ENCODE measurements at places on chromosomes 6 and 20.

DNA sequence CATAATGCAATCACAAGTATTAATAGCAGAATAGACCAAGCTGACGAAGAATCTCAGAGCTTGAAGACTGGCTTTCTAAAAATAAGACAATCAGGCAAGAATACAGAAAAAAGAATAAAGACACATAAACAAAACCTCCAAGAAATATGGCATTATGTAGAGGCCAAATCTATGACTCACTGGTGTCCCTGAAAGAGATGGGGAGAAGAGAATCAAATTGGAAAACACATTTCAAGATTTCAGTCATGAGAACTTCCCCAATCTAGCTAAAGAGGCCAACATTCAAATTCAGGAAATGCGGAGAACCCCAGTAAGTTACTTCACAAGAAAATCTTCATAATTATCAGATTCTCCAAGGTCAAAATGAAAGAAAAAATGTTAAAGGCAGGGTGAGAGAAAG lies 69.0 kb upstream of the PDE7B start:
- no peak for DNase-seq

DNA sequence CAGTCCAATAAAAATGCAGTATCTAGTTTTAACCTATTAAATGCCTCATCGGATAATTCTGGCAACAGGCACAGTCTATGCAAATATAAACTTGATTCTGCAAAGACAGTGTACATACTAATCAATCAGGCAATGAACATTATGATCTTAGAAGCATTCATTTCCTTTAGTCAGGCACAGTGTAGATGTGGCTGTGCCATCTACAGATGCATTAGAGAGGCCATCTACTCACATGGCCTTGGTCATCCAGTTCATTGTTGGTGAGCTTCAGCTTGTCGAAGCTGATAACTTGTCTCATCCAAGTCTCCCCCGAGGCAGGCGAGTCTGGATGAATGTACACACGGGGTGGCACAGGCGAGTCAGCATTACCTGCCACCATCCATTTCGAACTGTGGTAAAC lies 7.9 kb downstream of the TBX18 start:
- DNase-seq: no peak

DNA sequence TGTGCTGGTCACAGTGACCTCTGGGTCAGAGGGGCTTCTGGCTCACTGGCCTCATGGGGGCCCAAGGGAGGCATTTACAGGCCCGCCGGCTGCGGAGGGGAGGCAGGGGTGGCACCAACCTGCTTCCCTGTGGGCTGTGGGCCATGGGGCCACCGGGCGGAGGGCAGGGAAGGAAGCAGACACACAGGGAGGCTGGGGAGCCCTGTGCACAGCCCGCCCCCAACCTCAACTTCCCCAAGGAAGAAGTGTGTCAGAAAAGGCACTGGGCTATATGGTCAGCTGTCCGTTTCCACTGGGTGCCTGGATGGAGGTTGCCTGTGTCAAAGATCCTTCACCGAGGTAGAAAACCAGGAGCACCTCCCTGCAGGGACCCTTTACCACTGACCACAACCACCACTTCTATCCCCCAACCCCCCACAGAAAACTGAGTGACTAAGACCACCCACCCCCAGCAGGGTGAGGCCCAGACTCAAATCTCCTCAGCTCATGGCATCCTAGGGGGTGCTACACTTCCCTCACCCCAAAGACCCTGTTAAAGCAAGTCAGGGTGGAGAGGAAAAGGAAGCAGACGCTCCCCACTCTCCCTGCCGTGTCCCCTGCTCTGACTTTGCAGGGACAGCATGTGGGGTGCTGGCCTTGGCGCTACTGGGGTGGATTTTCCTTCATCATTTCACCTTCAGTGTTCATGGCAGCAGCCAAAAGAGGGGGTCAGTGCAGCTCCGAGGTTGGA lies 5.6 kb downstream of the CST3 start:
- DNase-seq: no peak

- no peak for DNase-seq
Measured at GRCh38 chr20:60905919-60906318, 346.1 kb upstream of the CDH4 start.

GRCh38 chr6:52671676-52672075 lies 763 bp downstream of the TMEM14A start:
- DNase-seq: no peak

DNA sequence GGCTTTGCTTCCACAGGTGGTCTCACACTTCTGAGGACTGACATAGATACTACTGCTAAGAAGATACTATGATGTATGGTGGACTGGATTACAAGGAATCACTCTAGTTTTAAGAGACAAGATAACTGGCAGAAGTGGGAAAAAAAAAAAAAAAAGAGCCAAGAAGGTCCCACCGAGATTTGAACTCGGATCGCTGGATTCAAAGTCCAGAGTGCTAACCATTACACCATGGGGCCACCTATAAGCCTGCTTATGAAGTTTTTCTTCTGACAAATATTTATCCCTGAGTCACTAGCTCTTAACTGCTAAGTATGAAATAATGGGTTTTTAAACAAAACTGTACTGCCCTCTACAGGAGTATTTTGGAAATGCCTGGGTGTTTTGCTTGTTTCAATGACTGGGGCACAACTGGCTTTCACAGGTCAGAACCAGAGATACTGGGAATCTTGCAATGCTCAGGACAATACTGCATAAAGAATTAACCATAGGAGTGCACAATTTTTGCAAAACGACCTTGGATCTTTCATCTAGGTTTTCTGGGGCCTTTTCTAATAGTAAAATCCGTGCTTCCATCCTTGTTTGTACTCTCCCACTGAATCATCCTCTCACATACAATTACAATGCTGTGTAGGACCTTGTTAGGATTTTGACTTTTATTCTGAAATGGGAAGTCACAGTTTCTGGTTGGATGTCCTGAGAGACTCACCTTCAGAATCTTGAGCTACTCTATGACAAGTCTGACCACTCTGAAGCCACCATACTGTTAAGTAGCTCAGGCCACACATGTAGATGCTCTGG lies 116.3 kb downstream of the OR2B2 start:
- DNase-seq: peak; percentile 93

GRCh38 chr6:80618953-80619352 lies 512.5 kb downstream of the BCKDHB start:
- peak; percentile 46 for DNase-seq

GRCh38 chr6:166236596-166236995 lies 68.9 kb upstream of the TBXT start:
- DNase-seq: no peak

DNA sequence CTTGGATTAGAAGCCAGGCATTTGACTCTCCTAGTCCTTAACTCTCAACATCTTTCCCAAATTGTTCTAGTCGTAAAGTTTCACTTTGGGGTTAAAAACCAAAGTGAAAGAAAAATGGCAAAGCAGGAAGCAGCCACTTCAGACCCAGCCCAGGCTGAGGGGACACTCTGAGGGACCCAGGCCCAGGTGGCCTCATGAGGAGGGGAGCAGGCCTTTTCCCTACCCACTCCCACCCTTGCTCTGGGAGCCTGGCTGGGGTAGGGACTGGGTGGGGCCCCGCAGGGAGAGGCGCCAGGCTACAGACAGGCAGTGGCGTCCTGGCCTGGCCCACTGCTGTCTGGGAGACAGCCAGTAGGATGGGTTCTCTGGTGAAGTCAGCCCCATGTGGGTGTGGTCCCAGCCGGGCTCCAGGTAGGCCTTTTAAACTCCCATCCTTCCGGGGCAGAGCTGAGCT lies 68.7 kb upstream of the MYL9 start:
- DNase-seq: no peak

DNA sequence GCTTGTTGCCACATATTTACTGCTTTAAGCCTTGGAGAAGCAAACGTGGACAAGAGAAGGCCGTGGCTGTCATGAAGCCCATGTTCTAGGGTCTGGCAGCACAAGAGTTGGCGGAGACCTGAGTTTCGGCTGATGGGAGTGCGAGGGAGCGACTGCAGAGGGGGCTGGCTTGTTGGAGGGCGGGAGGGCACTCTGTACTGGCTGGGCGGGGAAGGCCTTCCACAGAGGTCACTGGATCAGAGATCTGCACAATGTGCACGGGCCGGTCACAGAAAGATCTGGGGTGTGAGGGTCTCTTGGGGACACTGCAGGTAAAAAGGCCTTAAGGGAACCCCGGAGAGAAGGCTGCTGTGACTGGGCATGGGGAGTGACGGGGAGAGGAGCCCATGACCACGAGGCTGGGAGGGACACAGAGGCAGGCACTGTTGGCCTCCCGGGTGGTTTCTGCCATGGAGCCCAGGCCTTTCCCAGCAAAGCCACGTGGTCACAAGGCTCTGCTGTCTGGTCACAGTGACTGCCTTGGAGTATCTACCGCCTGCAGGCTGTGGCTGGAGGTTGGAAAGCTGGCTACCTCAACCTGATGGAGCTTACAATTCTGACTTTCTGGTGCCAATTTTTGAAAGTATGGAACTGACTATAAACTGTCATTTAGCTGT lies 23.8 kb downstream of the FOXC1 start:
- no peak for DNase-seq

DNA sequence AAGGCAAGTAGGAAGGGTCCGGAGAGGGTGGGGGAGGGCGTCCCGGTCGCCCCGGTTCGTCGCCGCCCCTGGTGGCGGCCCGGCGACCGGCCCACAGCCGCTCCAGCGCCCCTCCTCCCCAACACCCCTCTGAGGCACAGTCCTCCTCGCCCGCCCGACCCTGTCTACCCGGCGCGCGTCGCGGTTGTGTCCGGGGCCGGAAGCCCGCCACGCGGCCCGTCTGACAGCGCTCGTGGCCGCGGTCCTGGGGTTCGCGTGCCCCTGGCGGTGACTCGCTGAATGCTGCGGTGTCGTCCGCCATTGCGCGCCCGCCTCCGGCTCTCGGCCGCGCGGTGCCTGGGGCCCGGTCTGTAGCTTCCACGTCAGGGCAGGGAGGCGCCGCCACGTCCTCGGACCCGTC lies 335.3 kb upstream of the DEFB115 start:
- DNase-seq: no peak

GRCh38 chr20:56540415-56540814 lies 7.4 kb downstream of the FAM209B start:
- DNase-seq: no peak

- DNase-seq: peak; percentile 78
Measured at GRCh38 chr6:31734821-31735406, 1.4 kb downstream of the CLIC1 start.

- no peak for DNase-seq
Measured at GRCh38 chr6:21098134-21098533, 495.4 kb upstream of the SOX4 start.

GRCh38 chr6:39228992-39229767 lies at the start of gene KCNK5:
KCNK5 (minus strand) TSS chr6:39229475; CDS start chr6:39229111, 364 bp downstream.
- DNase-seq: peak; percentile 54

- no peak for DNase-seq
Measured at GRCh38 chr6:22119500-22119899, 177.3 kb downstream of the PRL start.

DNA sequence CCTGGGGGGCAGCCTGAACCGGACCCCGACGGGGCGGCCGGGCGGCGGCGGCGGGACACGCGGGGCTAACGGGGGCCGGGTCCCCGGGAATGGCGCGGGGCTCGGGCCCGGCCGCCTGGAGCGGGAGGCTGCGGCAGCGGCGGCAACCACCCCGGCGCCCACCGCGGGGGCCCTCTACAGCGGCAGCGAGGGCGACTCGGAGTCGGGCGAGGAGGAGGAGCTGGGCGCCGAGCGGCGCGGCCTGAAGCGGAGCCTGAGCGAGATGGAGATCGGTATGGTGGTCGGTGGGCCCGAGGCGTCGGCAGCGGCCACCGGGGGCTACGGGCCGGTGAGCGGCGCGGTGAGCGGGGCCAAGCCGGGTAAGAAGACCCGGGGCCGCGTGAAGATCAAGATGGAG lies 636 bp downstream of the SRF start:
- peak; percentile 53 for DNase-seq

- DNase-seq: peak; percentile 50
Measured at GRCh38 chr6:13709689-13710551, 1.7 kb downstream of the RANBP9 start.

DNA sequence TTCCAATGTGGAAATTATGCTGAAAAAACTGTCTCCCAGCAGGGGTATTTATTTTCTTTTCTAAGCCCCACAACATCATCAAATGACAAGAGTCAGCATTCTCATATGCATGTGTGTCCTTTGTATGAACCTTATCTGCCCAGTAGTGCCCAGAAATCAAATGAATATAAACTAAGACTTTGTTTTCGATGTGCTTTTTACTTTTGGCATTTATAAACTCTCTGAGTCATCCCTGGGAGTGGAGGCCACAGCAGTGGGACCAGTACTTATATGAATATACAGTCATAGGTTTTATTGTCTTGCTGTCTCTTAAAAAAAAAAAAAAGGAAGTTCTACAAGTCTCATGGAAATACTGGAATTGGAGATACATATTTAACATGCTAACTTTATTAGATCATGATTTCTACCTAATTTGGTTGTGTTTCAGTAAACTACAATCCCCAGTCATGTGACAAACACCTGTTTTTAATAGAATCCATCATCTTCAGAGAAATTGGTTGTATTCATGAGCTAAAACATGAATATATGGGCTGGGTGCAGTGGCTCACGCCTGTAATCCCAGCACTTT lies 99.2 kb upstream of the TMEM181 start:
- peak; percentile 64 for DNase-seq

GRCh38 chr20:59323731-59324130 lies 23.3 kb downstream of the EDN3 start:
- no peak for DNase-seq

DNA sequence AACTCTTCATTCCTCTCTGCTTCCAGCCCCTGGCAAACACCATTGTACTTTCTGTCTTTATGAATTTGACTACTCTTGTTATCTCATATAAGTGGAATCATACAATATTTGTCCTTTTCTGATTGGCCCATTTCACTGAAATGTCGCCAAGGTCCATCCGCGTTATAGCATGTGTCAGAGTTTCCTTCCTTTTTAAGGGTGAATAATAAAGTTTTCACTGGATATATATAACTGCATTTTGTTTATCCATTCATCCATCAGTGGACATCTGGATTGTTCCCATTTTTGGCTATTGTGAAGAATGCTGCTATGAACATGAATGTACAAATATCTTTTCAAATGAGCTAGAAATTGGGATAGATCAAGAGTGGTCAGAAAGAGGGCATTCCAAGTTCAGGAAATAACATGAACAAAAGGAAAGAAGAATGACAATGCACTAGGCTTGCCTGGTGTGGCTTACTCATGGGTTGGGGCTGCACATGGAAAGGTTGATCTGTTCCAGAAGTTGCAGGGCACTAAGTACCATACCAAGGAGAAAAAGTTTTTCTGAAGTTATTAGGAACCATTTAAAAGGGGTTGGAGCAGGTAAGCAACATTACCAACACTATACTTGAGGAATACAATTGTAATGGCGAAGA lies 10.0 kb upstream of the L3MBTL3 start:
- DNase-seq: no peak

DNA sequence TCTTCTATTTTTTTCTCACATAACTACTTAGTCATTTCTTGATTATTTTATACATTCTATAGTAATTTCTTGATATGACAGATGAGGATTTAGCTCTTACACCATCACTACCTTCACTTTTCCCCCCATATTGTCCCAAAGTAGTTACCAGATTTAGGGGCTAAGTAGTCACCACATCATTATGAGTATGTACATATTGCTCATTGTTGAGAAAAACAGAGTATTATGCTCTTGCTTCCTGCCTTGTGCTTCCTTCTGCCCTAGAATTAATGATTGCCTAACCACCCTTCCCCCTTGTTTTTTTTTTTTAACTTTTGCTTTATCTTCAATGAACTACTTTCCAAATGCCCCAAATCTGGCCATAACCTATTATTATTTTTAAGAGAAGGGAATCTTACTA lies 6.8 kb upstream of the HLA-B start:
- no peak for DNase-seq

GRCh38 chr20:59207742-59208357 lies 44.2 kb downstream of the ZNF831 start:
- DNase-seq: peak; percentile 7

GRCh38 chr6:32852844-32853540 lies 512 bp downstream of the TAP1 start:
- peak; percentile 74 for DNase-seq
